ENCODE measurements at places on chromosomes 12 and 14.

- no peak for DNase-seq
Observed at GRCh38 chr14:76701981-76702380, 59.3 kb upstream of the VASH1 start.

DNA sequence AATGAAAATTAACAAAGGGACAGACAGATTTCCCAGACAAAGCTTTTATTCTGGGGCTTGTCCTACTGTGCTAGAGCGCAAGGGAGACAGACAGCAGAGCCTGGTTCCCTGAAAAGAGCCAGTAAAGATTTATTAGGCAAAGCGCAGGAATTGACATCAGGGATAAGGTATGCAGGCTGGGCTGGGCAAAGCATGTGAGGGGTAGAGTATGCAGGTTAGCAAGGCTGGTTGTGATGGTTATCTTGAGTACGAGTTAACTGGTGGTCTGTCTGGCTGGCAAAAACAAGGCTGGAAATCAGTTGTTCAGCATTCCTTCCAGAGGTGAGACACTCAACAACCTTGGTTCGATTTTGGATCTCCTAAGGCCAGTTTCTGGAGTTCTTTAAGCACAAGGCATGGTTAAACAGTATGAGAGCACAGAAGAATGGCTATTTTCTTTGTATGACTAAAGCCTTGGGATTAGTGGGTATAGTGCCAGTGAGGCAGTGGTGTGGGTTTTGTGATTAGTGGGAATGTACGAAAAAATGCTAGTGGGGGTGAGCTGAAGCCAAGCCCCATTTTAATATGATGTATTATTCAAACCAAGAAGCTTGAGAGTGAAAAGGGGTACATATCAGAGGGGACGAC is 30.9 kb downstream of the BTBD7 start:
- no peak for DNase-seq

GRCh38 chr14:36996133-36996856 is 176.1 kb downstream of the SLC25A21 start:
- no peak for DNase-seq

DNA sequence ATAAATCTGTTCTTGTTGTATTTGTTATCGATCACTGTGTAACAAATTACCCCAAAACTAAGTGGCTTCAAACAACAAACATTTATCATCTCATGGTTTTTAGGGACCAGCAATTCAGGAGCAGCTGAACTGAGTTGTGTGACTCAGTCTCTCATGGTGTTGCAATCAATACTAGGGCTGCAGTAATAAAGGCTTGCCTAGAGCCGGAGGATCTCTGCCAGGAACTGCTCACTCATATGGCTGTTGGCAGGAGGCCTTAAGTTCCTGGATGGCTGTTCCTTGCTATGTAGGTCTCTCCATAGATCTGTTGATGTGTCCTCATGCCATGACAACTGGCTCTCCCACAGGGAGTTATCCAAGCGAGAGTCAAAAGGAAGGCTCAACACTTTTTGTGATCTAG is 3.8 kb upstream of the PSMC6 start:
- no peak for DNase-seq

GRCh38 chr12:92064422-92064821 is 81.2 kb downstream of the BTG1 start:
- DNase-seq: no peak

All from naive thymus-derived CD4-positive, alpha-beta T cell (primary cell).